ENCODE measurements at places on chromosomes 4 and X. TPM values are rescaled to one million over a fixed set of nuclear protein-coding genes. Genes with fewer than 3 reads are reported as not detected.

The QRFPR gene
- total RNA-seq: not detected

The POLN gene
- 5.6 TPM for total RNA-seq

The NAP1L5 gene
- total RNA-seq: 8.9 TPM

The CACNA1F gene
- total RNA-seq: 0.26 TPM

The MAGEA8 gene
- not detected for total RNA-seq

The SOX3 gene
- total RNA-seq: not detected

The FRMD7 gene
- total RNA-seq: 0.26 TPM

The TMEM271 gene
- not detected for total RNA-seq

DNA sequence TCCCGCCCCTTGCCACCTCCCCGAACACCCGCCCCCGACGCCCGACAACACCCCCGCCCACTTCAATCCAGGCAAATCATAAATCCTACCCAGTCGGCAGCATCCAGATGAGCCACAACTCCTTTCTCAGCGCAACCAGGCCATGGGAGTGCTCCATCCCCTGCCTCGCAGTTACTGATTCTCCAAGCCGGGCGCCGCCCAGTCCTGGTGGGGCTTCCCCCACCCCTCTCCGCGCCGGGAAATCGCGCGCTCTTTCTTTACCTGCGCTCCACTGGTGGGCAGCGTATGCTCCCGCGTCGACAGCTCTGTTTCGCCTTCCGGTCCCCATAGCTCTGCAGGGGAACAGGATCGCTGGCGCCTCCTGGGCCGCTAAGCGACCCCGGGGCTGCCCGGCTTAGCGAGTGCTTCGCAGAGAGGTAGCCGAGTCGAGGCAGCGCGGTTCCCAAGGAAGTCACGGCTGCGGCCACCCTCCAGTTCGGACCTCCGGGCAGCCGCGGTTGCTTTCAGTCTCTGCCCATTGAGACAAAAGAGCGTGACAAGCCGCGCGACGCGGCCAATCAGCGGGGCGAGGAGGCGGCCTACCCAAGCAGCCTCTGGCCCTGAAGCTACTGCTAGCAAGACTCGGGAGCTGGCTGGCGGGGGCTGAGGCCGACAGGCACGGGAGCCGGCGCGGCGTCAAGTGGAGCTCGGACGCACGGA lies 43.7 kb upstream of the TMSB15B start:
- DNase-seq: peak; percentile 77

- DNase-seq: no peak
Observed at GRCh38 chr4:169137558-169137920, 127.5 kb upstream of the CBR4 start.

DNA sequence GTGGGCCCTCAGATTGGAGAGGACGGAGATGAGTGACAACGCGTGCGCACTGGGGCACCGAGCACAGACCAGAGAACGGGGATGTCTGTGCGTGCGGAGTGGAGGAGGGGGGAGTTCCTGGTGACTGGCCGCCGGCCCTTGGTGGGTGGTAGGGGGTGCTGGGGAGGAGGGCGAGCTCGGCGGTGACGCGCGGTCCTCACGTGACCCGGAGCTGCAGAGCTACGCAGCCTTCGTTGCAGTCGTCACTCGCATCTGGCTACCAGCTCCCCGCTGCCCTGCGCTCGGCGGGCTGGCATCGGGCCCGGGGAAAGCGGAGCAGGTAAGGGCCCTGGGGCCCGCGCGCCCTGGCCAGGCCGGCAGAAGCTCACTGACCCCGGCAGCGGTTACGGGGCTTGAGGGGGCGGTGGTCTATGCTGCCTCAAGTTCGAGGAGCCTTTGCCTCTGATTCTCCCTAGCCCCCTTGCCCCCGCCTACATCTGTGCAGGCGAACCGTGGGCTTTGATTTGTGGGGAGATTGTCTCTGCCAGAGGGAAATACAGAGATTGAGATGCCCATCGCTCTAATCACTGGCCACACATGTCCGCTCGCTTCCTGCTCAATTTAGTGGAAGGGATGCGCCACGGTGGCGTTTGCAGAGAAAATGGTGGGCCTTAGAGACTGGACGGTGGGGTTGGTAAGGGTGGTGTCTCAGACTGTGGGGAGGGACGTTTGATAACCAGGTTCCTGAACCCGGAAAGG lies at the start of gene ARMCX4:
TSS of gene ARMCX4 (plus strand) at position 245 of the 738 bp plus-strand sequence. CDS start 3,134 bp downstream, outside the sequence.
- peak; percentile 64 for DNase-seq

DNA sequence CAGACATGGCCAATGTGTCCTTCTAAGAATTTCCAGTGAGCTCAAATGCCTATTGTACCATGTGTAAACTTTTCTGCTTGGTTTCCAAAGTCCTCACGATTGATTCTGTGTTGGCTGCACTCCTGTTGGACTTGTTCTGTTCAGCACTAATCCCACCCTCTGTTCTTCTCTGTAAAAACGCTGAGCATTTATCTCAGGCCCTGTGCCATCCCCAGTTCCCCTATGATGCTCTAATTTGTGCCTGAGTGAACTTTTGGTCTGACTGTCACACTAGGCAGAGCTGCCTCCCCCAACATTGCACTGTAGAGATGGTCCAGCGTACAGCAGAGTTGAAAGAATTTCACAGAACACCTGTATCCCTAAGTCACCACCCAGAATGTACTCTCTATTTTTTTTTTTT lies 76.1 kb upstream of the STS start:
- DNase-seq: no peak

GRCh38 chr4:132071815-132072214 lies 1077.3 kb upstream of the PCDH10 start:
- peak; percentile 61 for DNase-seq

- no peak for DNase-seq
Observed at GRCh38 chr4:65805936-65806335, 135.6 kb upstream of the EPHA5 start.

- DNase-seq: no peak
Observed at GRCh38 chr4:149294601-149295000, 521.0 kb downstream of the IQCM start.

DNA sequence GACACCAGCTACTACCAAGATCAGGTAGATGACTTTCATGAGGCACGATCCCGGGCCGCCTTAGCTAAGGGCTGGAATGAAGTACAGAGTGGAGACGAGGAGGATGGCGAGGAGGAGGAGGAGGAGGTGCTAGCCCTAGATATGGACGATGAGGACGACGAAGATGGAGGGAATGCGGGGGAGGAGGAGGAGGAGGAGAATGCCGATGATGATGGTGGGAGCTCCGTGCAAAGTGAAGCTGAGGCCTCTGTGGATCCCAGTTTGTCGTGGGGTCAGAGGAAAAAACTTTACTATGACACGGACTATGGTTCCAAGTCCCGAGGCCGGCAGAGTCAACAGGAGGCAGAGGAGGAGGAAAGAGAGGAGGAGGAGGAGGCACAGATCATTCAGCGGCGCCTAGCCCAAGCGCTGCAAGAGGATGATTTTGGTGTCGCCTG lies 481 bp downstream of the UTP3 start:
- DNase-seq: peak; percentile 20

GRCh38 chr4:98728433-98728832 lies 70.0 kb upstream of the TSPAN5 start:
- peak; percentile 66 for DNase-seq

DNA sequence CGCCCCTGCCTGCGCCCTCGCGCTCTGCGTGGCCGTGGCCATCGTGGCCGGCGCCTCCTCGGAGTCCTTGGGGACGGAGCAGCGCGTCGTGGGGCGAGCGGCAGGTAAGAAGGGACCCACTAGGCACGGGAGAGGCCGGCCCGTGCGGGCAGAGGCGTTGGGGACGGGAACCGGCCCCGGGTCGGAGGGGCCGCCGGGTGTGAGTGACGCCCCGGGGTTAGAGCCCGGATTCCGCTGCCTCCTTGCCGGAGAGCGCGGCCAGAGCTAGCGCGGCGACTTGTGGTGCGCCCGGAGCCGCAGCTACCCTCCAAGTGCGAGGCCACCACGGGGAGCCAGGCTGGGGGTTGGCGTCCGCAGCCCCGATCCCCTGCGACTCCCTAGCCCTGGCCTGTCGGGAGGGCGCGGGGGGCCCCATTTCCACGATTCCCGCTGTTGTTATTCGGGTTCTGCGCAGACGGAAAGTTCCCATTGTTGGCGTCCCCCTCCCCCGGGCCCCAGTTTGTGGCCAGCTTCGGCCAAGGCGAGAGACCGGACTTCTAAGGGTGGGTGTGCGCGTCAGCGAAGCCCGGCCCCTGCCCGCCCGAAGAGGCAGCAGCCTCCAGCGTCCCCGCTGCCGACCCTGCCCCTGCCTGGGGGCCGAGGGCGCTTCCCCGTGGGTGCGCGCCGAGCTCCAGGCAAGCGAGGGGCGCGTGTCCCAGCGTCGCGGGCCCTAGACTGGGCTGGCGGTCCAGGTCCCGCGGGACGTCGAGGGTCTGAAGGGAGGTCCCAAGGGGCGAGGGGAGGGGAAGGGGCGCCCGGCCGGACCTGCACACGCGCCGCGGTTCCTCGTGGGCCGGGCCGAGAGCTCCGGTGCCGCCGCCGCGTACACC lies 1.1 kb downstream of the FGFR3 start:
- peak; percentile 23 for DNase-seq

GRCh38 chr4:78666830-78667258 lies 109.3 kb upstream of the BMP2K start:
- DNase-seq: no peak

- DNase-seq: no peak
Observed at GRCh38 chr4:156261230-156261629, 307.6 kb upstream of the CTSO start.

- no peak for DNase-seq
Observed at GRCh38 chrX:65745427-65745826, 78.0 kb downstream of the MSN start.

GRCh38 chrX:22397566-22397965 lies 124.9 kb downstream of the CBLL2 start:
- no peak for DNase-seq

GRCh38 chr4:13597604-13598003 lies 29.9 kb downstream of the BOD1L1 start:
- DNase-seq: no peak

- DNase-seq: no peak
Observed at GRCh38 chr4:71257761-71258160, 81.1 kb upstream of the SLC4A4 start.

- no peak for DNase-seq
Observed at GRCh38 chr4:85595098-85595775, 120.3 kb downstream of the ARHGAP24 start.

- no peak for DNase-seq
Observed at GRCh38 chr4:131540256-131540655, 1608.8 kb upstream of the PCDH10 start.

DNA sequence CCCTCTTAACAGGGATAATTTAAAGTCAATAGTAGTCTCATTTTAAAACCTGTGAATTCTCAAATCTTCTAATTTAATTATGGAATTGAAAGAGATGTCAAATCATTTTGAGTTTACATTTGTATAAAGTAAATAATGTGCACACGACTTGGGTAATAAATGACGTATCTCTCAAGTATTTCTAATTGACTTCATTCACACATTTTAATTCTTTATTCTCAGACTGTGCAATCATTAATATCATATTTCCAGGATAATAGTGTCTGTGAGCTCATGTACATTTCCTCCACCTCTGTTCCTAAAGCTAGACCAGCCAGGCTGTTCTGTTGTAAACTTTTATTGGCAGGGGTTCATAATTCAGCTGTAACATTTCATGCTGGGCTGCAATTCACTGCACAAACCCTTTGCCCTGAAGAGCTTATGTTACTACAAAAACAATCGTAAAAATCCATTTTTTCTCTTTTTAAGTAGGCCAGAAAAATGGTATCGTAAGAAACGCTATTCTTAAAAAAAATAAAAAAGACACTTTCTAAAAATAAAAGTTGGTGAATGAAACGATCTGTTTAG lies 1103.1 kb upstream of the TENM3 start:
- DNase-seq: peak; percentile 80

DNA sequence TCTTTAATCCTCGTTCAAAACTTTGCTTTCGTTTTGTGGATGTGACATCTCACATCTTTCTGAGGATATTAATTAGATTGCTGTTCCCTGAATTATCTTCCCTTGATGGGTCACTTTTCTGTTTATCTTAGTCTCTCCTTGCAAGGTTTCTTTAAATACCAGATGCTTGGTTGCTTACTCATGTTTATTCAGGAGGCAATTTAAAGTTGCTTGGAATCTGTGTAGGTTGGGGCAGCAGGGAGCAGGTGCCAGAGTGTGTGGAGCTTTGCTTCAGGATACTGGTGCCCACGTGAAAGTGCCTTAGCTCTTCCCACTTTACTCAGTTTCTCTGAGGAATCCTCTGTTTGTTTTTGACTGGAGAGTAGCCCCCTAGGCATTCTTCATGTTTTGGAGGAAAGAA lies 24.0 kb downstream of the ANAPC4 start:
- DNase-seq: no peak

GRCh38 chrX:40094900-40095582 lies 2.7 kb downstream of the BCOR start:
- no peak for DNase-seq

DNA sequence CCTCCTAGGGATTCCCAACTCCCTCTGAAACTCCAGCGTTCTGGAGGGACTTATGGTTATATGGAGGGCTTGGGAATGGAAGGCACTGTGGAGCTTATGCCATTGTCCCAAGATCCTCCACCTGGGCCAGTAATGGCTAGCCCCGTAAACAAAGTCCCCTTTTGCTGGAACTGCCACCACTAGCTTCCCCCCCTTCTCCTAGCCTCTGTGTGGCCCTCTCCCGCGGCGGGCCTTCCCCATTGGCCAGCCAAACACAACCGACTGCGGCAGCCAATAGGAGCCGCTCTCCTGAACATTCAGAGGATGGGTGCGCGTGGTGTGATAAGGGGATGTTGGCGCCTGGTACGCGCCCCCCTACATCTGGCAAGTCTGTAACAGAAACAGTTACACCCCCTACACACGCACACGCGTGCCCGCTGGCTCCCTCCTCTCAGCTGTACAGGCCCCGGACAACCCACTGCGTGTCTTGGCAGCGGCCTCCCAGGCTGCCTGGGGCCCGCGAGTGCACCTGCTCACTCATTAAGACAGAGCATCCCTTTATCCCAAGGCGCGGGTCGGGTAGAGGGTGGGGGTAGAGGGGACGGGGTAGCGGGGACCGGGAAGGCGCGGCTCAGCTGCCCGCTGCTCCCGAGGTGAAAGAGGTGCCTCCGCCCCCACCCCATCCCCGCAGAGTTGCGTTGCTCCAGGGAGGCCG lies 863 bp upstream of the RAB33A start:
- DNase-seq: no peak

GRCh38 chrX:96979766-96980165 lies 96.1 kb downstream of the RPA4 start:
- DNase-seq: no peak

DNA sequence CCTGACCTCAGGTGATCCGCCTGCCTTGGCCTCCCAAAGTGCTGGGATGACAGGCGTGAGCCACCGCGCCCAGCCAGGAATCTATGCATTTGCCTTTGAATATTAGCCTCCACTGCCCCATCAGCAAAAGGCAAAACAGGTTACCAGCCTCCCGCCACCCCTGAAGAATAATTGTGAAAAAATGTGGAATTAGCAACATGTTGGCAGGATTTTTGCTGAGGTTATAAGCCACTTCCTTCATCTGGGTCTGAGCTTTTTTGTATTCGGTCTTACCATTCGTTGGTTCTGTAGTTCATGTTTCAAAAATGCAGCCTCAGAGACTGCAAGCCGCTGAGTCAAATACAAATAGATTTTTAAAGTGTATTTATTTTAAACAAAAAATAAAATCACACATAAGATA lies 44.2 kb upstream of the SHOX start:
- DNase-seq: no peak

DNA sequence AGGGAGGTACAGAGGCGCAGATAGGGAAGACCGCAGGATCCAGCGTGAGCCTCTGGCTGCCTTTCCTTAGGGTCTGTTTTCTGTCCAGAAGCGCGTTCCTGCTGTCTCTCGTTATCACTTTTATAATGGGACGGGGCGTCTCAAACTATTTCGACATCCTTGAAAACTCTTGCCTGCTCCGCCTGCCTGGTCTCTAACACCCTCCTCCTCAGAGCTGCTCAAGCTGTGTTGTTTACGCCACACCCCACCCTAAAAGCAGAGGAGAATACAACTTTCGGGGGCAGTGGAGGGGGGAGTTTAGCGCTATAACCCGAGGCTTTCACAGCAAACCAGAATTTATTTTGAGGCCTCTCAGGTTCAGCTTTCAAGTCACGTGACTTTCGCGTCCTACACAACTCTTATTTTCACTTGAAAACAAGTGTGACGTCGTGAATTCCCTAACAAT lies 646 bp upstream of the FAM3A start:
- DNase-seq: peak; percentile 50
